Cardiac fibroblast (primary cell): ENCODE measurements at places on chromosomes 3 and 15.

GRCh38 chr3:123476967-123477750 lies 28.3 kb upstream of the ADCY5 start:
- no peak for DNase-seq

GRCh38 chr3:196463804-196464203 lies 31.6 kb upstream of the UBXN7 start:
- no peak for DNase-seq

GRCh38 chr15:52261498-52262242 lies 33.9 kb downstream of the MYO5C start:
- peak; percentile 84 for DNase-seq

- no peak for DNase-seq
These were observed 47.1 kb downstream of the CMTM7 start for GRCh38 chr3:32438596-32439344.

GRCh38 chr15:85500060-85500708 lies 119.8 kb downstream of the AKAP13 start:
- no peak for DNase-seq

- DNase-seq: no peak
These were observed 91.6 kb downstream of the PPARG start for GRCh38 chr3:12380461-12380860.

DNA sequence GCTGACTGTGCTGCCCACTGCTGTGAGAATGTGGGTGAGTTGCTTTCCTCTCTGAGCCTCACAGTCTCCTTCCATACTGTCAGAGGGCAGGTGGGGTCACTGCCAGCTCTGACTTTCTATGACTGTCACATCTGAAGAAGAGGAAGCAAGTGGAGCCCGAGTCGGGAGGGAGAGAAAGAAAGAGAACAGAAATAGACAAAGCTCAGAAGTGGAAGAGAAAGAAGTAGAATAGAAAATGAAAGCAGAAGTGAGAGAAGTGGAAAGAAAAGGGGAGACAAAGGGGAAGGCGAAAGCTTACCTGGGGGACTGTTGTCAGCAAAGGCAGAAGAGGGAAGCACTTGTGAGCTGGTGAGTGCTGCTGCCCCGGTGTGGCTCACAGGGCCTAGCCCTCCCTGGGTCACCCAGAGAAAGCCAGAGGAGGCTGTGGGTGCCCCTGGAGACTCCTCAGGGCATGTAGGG lies 57.9 kb downstream of the EPHB1 start:
- DNase-seq: no peak

GRCh38 chr15:96408591-96409183 lies 78.2 kb downstream of the NR2F2 start:
- DNase-seq: no peak

- peak; percentile 94 for DNase-seq
These were observed 24.9 kb downstream of the ABTB1 start for GRCh38 chr3:127697551-127698240.

GRCh38 chr15:81410318-81410753 lies 36.3 kb upstream of the TMC3 start:
- peak; percentile 93 for DNase-seq

- DNase-seq: peak; percentile 5
These were observed 172.4 kb downstream of the DCLK3 start for GRCh38 chr3:36591959-36592358.

GRCh38 chr3:67557848-67558355 lies 96.5 kb downstream of the SUCLG2 start:
- no peak for DNase-seq

DNA sequence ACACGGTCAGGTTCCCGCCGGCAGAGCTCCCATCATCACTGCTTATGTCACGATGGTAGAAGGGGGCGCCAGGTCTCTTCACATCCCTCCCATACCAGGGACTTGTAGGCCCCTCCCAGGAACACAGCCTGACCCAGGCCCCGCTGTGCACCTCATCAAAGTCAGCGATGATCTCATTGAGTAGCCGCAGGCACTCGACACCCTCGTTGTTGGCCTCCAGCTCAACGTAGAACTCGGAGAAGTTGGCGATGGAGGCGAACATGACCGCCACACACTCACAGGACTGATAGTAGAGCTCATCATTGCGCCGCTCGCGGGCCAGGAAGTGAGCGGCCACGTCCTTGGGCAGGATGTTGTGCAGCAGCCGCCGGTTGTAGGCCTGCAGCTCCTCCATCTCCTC lies 89.2 kb downstream of the SEC22A start:
- DNase-seq: no peak

GRCh38 chr15:33801954-33802353 lies 166.3 kb upstream of the CHRM5 start:
- DNase-seq: no peak

DNA sequence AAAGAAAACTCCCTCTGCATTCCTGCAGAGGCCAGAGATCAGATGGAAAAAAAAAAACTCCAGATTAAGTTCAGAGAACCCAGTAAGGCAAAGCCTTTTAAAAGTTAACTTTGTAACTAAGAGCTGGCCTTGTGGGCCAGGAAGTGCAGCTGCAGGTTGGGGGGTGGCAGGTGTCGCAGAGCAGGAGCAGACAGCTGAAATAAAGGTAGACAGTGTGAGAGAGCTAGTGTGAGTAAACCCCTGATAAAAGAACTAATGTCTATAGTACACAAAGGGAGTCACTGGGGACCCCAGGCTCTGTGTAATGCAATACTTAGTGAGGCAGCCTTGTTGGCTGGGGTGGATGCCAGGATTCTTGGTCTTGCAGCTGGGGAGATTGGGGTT lies 42.1 kb downstream of the PPCDC start:
- no peak for DNase-seq

- DNase-seq: no peak
These were observed 19.5 kb downstream of the PHC3 start for GRCh38 chr3:170162052-170162451.

GRCh38 chr15:64222573-64223366 lies 59.9 kb upstream of the PPIB start:
- DNase-seq: peak; percentile 47

DNA sequence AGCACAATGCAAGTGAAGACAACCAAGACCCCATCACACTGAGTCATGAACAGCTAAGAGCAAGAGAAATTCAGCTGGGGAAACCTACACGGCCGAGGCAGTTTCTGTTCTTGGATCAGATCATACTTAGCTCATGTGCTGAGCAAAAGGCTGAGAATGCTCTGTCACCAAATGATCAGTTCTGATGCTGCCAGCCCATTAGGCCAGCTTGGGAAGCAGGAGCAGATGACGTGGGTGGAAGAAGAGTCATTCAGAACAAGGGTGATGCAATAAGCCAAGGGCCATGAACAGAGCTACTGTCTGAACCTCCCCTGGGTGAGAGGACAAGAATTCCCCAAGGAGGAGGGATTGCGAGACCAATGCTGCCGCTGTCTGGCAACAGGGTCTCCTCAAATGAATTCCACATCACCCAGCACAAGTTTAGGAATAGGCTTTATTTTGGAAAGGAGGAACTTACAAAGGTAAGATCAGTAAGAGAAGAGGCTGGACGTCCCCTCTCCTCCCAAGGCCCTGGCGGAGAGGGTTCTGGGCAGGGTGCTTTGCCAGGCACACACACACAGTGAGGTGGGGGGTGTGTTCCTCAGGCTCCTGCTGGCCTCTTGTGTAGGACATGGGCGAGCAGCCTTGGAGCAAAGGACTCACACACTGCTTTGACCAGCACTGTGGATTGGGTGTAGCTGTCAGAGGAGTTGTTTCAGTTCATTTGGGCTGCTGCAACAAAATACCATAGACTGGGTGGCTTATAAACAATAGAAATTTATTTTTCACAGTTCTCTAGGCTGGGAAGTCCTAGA lies 65.6 kb upstream of the CTXND1 start:
- DNase-seq: peak; percentile 83

- no peak for DNase-seq
These were observed 24.7 kb upstream of the PRR23E start for GRCh38 chr3:127168271-127168670.

DNA sequence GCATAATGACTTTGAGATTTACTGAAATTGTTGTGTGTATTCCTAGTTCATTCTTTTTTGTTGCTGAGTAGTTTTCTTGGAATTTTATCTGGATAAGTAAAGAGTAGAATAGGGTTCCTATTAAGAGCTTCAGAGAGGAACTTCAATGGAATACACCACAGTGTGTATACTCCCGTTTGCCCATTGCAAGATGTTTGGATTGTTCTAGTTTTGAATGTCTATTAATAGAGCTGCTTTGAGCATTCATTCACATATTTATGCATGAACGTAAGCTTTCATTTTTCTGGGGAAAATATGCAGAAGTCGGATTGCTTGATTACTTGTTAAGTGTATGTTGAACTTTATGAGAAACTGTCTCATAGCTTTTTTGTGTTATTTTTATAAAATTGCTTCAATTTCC lies 580.5 kb downstream of the OTOL1 start:
- DNase-seq: peak; percentile 4

DNA sequence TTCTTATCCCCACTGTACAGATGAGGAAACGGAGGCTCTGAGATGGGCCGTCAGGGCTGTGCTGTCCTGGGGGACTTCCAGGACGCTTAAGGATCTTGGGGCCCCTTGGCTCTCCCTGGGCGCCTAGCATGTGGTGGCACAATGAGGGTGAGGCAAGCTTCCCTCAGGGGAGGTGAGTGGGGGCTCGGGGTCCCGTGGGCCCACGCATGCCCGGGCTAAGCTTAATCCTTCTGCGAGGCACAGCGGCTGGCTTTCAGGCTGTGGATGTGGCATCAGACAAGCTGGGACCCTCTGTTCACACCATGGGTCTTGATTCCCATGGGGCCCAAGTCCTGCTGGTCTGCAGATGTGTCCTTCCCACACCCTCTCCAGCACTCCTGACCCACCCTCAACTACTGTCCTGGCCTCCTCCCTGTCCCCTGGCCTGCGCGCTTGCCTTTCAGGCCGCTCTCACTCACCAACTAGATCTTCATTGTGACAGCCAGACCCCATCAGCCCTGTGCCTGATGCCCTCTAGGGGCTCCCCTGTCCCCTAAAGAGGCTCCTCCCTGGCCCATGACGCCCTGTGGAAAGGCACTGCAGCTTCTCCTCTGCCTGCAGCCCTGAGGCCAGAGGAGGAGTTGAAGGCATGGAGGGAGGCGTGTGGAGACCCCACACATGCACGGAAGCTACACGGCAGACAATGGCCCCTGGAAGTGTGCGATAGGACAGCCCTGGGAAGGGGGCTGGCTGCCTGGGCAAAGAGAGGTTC lies 11.3 kb downstream of the DUSP7 start:
- no peak for DNase-seq

GRCh38 chr3:48042071-48042760 lies 26.0 kb upstream of the MAP4 start:
- DNase-seq: peak; percentile 56

DNA sequence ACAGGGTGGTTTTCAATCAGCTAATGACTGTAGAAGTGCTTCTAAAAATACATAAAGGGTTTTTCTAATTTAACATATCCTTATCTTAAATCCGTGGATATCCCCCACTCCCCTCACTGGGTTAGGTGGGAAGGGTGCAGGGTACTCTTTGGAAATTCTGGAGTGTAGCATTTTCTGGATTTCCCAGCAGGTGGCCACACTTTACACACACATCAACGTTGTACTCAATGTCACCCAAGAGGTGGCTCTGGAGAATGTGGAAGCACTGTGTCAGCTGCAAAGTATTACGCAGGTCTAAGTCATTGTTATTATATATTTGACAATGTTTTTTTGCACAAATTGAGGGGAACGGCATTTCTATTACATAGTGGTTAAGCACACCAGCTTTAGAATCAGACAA lies 168.8 kb downstream of the CHDH start:
- DNase-seq: no peak

DNA sequence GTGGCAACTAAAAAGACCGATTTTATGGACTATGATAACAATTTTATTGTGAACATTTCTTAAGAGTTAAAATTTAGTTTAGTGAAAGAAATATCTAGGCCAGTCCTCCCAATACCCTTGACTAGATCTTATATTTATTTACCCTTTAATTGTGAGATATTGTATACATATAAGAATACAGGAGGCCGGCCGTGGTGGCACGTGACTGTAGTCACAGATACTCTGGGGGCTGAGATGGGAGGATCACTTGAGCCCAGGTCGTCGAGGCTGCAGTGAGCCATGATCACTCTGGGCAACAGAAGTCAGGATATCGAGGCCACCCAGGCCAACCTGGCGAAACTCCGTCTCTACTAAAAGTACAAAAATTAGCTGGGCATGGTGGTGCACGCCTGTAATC lies 756 bp upstream of the RMDN3 start:
- DNase-seq: peak; percentile 5

GRCh38 chr15:63909819-63910437 lies 76.2 kb upstream of the HERC1 start:
- DNase-seq: peak; percentile 51
